ENCODE measurements at places on chromosomes 12 and 14. TPM values are rescaled to one million over a fixed set of nuclear protein-coding genes. Genes with fewer than 3 reads are reported as not detected.
A peak's percentile ranks its signal among the peaks of the same experiment; 100 is the strongest.

GRCh38 chr12:49549735-49550692 lies 11.2 kb downstream of the KCNH3 start:
- no peak for DNase-seq
- H3K27ac ChIP-seq = no peak overlapping the region
- H3K4me3 ChIP-seq = no peak overlapping the region
- H3K36me3 ChIP-seq = peaks cover 5% of the 10 kb centered on the region
- H3K27me3 ChIP-seq = peaks cover 4% of the 10 kb centered on the region

GRCh38 chr14:91244501-91244901 lies at the start of gene GPR68:
Gene GPR68 (minus strand): TSS chr14:91244704. CDS start chr14:91235050, 9,654 bp downstream.
- H3K36me3 ChIP-seq = peaks cover 23% of the 10 kb centered on the region
- peak within 1 kb of the TSS; percentile 94 for H3K4me3 ChIP-seq
- DNase-seq = no peak
- peaks cover 21% of the 10 kb centered on the region for H3K27me3 ChIP-seq
- peak within 1 kb of the TSS; percentile 97 for H3K27ac ChIP-seq
- H3K4me1 ChIP-seq = peaks cover 92% of the 10 kb centered on the region

GRCh38 chr14:53409289-53409688 lies 256.2 kb upstream of the DDHD1 start:
- no peaks in the 10 kb centered on the region for H3K36me3 ChIP-seq
- no peak overlapping the region for H3K27ac ChIP-seq
- no peaks in the 10 kb centered on the region for H3K4me1 ChIP-seq
- peaks cover 3% of the 10 kb centered on the region for H3K27me3 ChIP-seq
- no peak for DNase-seq
- no peak overlapping the region for H3K4me3 ChIP-seq

The KRT82 gene
- polyA plus RNA-seq = not detected

- no peak overlapping the region for H3K4me3 ChIP-seq
- peak overlapping the region; percentile 44 for H3K27ac ChIP-seq
- no peak for DNase-seq
- peaks cover 13% of the 10 kb centered on the region for H3K36me3 ChIP-seq
- peaks cover 20% of the 10 kb centered on the region for H3K27me3 ChIP-seq
- peaks cover 27% of the 10 kb centered on the region for H3K4me1 ChIP-seq
These were observed 149.4 kb upstream of the HIF1A start for GRCh38 chr14:61545726-61546455.

DNA sequence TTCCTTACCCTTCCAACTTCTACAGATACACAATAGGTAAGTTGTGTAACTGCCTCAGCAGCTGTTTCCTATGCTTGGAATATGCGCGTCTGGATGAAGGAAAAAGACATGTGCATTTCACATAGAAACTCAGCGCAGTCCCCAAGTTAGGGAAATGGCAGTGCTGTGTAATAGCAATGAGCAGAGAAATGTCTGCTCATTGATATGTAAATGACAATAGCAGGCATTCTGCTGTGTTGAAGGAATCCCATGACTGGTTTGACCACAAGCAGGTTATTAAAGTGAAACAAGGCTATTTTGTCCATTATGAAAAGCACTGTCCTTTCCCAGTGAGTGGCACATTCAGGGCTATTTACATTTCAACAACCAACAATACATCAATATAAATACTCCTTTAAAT lies 106.6 kb downstream of the BTG1 start:
- peaks cover 4% of the 10 kb centered on the region for H3K36me3 ChIP-seq
- peaks cover 3% of the 10 kb centered on the region for H3K27me3 ChIP-seq
- H3K27ac ChIP-seq = no peak overlapping the region
- H3K4me1 ChIP-seq = peaks cover 48% of the 10 kb centered on the region
- DNase-seq = no peak

- no peaks in the 10 kb centered on the region for H3K36me3 ChIP-seq
- DNase-seq = no peak
- H3K27ac ChIP-seq = no peak overlapping the region
- no peak overlapping the region for H3K4me3 ChIP-seq
- H3K4me1 ChIP-seq = no peaks in the 10 kb centered on the region
These were observed 124.2 kb downstream of the HMGA2 start for GRCh38 chr12:65948320-65949008.

The CS gene
- 67.3 TPM for polyA plus RNA-seq

DNA sequence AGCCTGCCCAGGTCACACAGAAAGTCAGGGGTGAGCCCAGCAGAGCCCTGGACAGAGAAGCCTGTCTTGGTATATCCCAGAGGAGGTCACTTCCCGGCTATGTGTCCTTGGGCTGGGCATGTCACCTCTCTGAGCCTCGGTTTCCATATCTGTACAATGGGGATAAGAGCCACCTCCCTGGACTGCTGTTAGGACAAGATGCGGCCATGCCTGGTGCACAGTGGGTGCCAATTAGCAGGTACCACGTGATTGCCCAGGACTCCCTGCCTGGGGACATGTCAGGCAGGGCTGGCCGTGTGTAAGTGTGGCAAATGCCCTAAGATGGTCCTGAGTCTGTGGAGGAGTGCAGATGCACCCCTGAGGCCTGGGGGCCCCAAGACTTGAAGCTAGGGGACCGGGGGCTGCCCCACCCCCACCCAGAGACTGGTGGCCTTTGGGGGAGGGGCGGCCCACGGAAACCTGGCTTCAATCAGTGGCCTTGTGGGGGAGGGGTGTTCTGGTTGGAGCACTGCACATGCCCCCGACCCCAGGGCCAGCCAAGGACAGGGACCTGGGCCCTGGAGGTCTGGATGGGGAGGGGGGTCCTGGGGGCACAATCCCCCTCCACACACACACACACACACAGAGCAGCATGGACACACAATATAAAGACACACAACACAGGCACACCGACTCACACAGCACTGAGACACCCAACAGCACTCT lies 878 bp downstream of the TMEM119 start:
- DNase-seq = no peak
- H3K27ac ChIP-seq = no peak overlapping the region
- H3K4me3 ChIP-seq = no peak overlapping the region
- H3K27me3 ChIP-seq = no peaks in the 10 kb centered on the region
- no peaks in the 10 kb centered on the region for H3K36me3 ChIP-seq

The SMARCC2 gene
- 43.7 TPM for polyA plus RNA-seq

- no peaks in the 10 kb centered on the region for H3K36me3 ChIP-seq
- no peak overlapping the region for H3K27ac ChIP-seq
- H3K27me3 ChIP-seq = peaks cover 7% of the 10 kb centered on the region
- H3K4me1 ChIP-seq = no peaks in the 10 kb centered on the region
- no peak for DNase-seq
These were observed 8.4 kb upstream of the GMFB start for GRCh38 chr14:54497224-54497623.

The RFLNA gene
- not detected for polyA plus RNA-seq

DNA sequence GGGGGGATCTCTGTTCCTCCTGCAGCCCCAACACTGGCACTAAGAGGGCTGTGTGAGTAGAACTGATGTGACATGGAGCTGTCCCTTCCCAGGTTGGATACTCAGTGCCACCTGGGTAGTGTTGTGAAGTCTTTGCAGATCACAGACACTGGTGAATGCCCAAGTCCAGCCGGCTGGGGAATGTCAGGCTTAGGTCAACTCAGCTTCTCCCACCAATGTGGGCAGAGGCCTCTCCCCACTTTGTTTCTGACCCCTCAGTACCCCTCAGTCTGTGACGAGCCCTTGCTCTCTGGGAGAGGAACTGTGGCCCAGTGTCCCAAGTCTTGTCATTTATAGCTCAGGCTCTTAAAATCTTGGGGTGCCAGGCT lies 11.3 kb downstream of the SLC25A29 start:
- H3K27ac ChIP-seq = no peak overlapping the region
- H3K4me3 ChIP-seq = no peak overlapping the region
- peaks cover 3% of the 10 kb centered on the region for H3K36me3 ChIP-seq

DNA sequence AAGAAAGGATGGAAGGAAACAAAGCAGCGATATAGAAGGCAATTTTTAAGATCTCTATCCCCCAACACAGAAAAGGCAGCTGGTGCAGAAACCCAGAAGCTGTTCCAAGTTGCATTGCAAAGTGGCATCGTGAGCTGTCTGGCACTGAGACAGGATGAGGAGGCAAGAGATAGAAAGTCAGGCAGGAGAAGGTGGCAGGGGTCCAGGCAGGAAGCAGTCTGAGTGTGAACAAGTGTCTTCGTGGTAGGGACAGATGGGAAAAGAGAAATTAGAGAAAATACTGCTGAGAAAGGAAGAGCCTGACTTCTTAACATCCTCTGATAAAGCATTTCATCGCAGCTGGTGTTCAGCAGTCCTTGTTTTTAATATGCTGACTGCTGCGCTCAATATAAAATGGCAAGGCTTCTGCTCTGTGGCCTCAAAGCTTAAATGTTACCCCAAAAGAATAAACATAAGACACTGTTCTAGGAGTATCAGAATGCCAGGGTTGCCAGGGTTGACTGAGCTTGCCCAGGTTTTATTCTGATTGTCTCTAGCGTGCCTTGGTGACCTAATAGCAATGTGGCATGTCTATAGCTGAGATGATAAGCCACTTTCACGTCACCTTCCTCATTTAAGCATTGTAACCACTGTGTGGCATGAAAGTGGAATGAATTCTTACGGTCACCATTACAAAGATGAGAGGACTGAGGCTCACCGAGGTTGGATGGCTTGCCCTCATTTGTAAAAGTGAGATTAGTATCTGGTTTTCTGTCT lies 397.6 kb downstream of the NUAK1 start:
- H3K27ac ChIP-seq = no peak overlapping the region
- no peak for DNase-seq
- H3K36me3 ChIP-seq = no peaks in the 10 kb centered on the region
- H3K4me1 ChIP-seq = no peaks in the 10 kb centered on the region

The C12orf50 gene
- polyA plus RNA-seq = not detected

The NOVA1 gene
- not detected for polyA plus RNA-seq

The DDN gene
- not detected for polyA plus RNA-seq

DNA sequence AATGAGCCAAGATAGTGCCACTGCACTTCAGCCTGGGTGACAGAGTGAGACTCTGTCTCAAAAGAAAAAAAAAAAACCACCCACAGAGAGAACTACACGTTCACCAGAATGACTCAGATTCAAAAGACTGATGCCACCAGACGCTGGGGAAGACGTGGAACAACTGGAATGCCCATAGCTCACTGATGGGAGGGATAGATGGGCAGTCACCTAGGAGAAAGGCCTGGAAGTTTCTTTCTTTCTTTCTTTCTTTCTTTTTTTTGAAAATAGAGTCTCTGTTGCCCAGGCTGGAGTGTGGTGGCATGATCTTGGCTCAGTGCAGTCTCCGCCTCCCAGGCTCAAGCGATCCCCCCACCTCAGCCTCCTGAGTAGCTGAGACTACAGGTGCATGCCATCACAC lies 10.0 kb upstream of the KLC1 start:
- no peaks in the 10 kb centered on the region for H3K36me3 ChIP-seq
- DNase-seq = no peak
- peaks cover 4% of the 10 kb centered on the region for H3K27me3 ChIP-seq
- H3K4me3 ChIP-seq = no peak overlapping the region
- no peak overlapping the region for H3K27ac ChIP-seq

DNA sequence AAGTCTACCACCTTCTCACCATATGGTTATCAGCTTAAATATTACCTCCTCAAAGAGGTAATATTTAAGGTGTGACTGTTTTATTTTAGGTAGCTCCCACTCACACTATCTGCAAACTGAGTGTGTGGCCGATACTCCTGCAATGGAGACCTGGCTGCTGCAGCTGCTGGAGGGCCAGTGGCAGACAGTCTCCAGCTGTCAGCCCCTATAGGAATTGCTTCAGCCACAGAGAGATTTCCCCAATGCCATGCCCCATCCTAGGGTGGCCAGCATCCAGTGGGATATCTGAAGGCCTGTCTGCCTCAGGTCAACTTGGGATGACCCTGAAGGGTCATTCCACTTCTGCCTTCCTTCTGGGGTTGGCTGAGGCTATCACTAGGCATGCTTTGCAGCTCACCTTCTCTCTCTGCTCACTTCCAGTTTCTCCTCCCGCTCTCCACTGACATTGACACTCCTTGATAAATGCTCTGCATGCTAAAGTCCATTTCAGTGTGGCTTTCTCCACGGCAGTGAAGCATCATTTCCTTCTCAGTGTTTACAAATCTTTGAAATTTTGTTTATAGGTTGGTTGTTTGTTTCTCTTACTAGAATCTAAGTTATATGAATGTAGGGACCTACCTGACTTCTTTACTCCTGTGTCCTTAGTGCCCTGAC lies 90.2 kb upstream of the USP44 start:
- peaks cover 10% of the 10 kb centered on the region for H3K4me1 ChIP-seq
- no peak overlapping the region for H3K4me3 ChIP-seq
- DNase-seq = no peak
- no peak overlapping the region for H3K27ac ChIP-seq
- H3K27me3 ChIP-seq = peaks cover 3% of the 10 kb centered on the region

GRCh38 chr12:108303703-108304102 lies 35.4 kb downstream of the CMKLR1 start:
- peak overlapping the region; percentile 71 for H3K4me3 ChIP-seq
- peak overlapping the region; percentile 81 for H3K27ac ChIP-seq
- H3K4me1 ChIP-seq = peaks cover 100% of the 10 kb centered on the region
- peaks cover 11% of the 10 kb centered on the region for H3K27me3 ChIP-seq
- no peak for DNase-seq

The PRIM1 gene
- polyA plus RNA-seq = 27.4 TPM

DNA sequence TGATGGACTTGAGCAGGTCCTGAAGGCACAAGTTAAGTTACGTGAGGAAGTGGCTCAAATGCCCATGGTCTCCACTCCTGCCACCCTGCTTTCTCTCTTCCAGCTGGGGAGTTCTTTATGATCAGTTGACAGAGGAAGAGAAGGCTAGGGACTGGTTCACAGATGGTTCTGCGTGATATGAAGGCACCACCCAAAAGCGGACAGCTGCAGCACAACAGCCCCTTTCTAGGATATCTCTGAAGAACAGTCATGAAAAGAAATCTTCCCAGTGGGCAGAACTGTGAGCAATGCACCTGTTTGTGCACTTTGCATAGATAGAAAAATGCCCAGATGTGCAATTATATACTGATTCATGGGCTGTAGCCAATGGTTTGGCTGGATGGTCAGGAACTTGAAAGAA lies 162.4 kb upstream of the FSCB start:
- no peak overlapping the region for H3K27ac ChIP-seq
- H3K4me3 ChIP-seq = no peak overlapping the region
- H3K27me3 ChIP-seq = no peaks in the 10 kb centered on the region
- H3K4me1 ChIP-seq = no peaks in the 10 kb centered on the region
- no peak for DNase-seq

The SLC4A8 gene
- polyA plus RNA-seq = 1.2 TPM

GRCh38 chr12:6469609-6470374 lies 685 bp downstream of the VAMP1 start:
- H3K27ac ChIP-seq = peak overlapping the region; percentile 96
- H3K36me3 ChIP-seq = peaks cover 8% of the 10 kb centered on the region
- no peak for DNase-seq
- peak overlapping the region; percentile 91 for H3K4me3 ChIP-seq

GRCh38 chr14:36356862-36357261 lies 36.4 kb upstream of the MBIP start:
- H3K27me3 ChIP-seq = no peaks in the 10 kb centered on the region
- no peak overlapping the region for H3K4me3 ChIP-seq
- H3K36me3 ChIP-seq = peaks cover 11% of the 10 kb centered on the region

The KIF26A gene
- polyA plus RNA-seq = not detected

The SETD1B gene
- polyA plus RNA-seq = not detected

The MYF6 gene
- polyA plus RNA-seq = not detected

Measured in immature natural killer cell (primary cell).